ENCODE measurements at places on chromosomes 6 and 20.

DNA sequence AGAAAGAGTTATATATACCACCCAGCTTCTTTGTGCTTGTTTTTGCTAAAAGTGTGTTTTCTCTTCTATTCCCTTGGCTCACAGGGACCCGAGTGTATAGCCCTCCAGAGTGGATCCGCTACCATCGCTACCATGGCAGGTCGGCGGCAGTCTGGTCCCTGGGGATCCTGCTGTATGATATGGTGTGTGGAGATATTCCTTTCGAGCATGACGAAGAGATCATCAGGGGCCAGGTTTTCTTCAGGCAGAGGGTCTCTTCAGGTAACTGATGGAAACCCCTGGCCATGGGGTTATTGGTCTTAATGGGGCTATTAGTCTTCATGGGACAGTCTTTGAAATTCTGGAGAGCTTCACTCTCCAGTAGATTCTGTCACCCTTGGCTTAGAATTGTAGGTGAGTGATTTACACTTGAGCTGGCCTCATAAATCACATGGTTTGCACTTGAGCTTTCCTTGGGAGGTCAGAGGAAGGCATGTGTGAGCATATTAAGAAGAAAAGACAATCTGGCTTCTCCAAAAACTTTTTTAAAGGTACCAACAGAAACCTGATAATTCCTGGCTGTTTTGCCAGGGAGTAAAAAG is 3.0 kb downstream of the PIM1 start:
- no peak for DNase-seq

DNA sequence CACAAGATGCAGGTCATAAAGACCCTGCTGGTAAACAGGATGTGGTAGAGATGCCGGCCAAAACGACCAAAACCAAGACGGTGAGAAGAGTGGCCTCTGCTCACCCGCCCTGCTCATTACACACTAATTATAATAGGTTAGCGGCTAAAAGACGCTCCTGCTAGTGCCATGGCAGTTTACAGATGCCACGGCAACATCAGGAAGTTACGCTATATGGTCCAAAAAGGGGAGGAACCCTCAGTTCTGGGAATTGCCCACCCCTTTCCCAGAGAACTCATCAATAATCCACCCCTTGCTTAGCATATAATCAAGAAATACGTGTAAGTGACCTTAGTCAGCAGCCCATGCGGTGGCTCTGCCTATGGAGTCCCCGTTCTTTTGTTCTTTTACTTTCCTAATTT is 17.6 kb downstream of the BHLHE23 start:
- no peak for DNase-seq

DNA sequence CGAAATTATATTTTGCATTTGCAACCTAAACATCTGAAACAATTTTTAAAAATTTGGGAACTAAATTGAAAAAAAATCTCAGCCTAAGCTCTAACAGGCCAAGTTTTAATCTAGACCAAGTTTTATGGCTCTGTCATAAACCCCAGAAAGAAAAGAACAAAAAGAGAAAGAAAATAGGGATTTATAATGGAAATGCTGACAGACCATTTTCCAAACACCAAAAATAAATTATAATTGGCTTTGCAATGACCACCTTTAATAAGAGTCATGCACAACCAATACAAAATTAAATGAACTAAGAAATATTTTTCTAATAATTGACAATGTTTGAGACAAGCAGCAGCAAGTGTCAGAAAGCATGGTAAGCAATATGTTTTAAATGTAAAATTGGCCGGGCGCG is 72.6 kb downstream of the WDR27 start:
- DNase-seq, result no peak

GRCh38 chr6:135506270-135506997 is 8.9 kb upstream of the AHI1 start:
- no peak for DNase-seq

Measured in NCI-H2107 (cell line).